ENCODE measurements at places on chromosomes 12 and 14. TPM values are rescaled to one million over a fixed set of nuclear protein-coding genes. Genes with fewer than 3 reads are reported as not detected.

The JDP2 gene
- total RNA-seq: 52.5 TPM

The KRT72 gene
- not detected for total RNA-seq

The CLEC12A gene
- 2.1 TPM for total RNA-seq

The ABHD12B gene
- 0.39 TPM for total RNA-seq

The OLR1 gene
- total RNA-seq: 0.28 TPM

The PAX9 gene
- not detected for total RNA-seq

The CD27 gene
- 0.55 TPM for total RNA-seq

The MYH6 gene
- not detected for total RNA-seq

The ZNF385A gene
- total RNA-seq: 38.2 TPM

The OAS2 gene
- total RNA-seq: 8.3 TPM

The PFDN5 gene
- total RNA-seq: 976 TPM

The LAG3 gene
- total RNA-seq: not detected

The PLA2G1B gene
- total RNA-seq: 1.3 TPM

The PRR4 gene
- 2.5 TPM for total RNA-seq

The DCAF4 gene
- 14.6 TPM for total RNA-seq

The SALL2 gene
- total RNA-seq: 10.6 TPM

The NGDN gene
- 38.0 TPM for total RNA-seq

The RFX4 gene
- not detected for total RNA-seq

The POLE2 gene
- 1.5 TPM for total RNA-seq

The GPR65 gene
- 4.3 TPM for total RNA-seq

The PCED1B gene
- 74.4 TPM for total RNA-seq

The KLRC2 gene
- total RNA-seq: not detected

The CFAP73 gene
- total RNA-seq: not detected

The PTPRB gene
- total RNA-seq: 29.5 TPM

The SMIM41 gene
- 0.83 TPM for total RNA-seq

The PAN2 gene
- total RNA-seq: 61.6 TPM

The MYO1H gene
- total RNA-seq: not detected

The YY1 gene
- total RNA-seq: 61.2 TPM

The APOF gene
- not detected for total RNA-seq

The PTGDR gene
- 1.7 TPM for total RNA-seq

The IGFBP6 gene
- total RNA-seq: 129 TPM

The PIK3C2G gene
- total RNA-seq: 0.54 TPM

The ACSM4 gene
- not detected for total RNA-seq

The KRT74 gene
- total RNA-seq: not detected

The MARK3 gene
- 94.8 TPM for total RNA-seq

The FGF6 gene
- total RNA-seq: not detected

The LRFN5 gene
- 8.4 TPM for total RNA-seq

The GPRC5A gene
- total RNA-seq: 5.9 TPM

The FLVCR2 gene
- total RNA-seq: 26.3 TPM

The KIF26A gene
- 14.5 TPM for total RNA-seq

The CACNA1C gene
- 3.6 TPM for total RNA-seq

The RIMBP2 gene
- total RNA-seq: 1.8 TPM

The GLT1D1 gene
- 0.28 TPM for total RNA-seq

The NAP1L1 gene
- 352 TPM for total RNA-seq
